ENCODE measurements at places on chromosomes 5 and 9.
A peak's percentile ranks its signal among the peaks of the same experiment; 100 is the strongest.

- DNase-seq = no peak
These were observed 15.6 kb upstream of the GNA14 start for GRCh38 chr9:77663754-77664153.

- no peak for DNase-seq
These were observed 4.7 kb downstream of the PDLIM4 start for GRCh38 chr5:132261881-132262845.

DNA sequence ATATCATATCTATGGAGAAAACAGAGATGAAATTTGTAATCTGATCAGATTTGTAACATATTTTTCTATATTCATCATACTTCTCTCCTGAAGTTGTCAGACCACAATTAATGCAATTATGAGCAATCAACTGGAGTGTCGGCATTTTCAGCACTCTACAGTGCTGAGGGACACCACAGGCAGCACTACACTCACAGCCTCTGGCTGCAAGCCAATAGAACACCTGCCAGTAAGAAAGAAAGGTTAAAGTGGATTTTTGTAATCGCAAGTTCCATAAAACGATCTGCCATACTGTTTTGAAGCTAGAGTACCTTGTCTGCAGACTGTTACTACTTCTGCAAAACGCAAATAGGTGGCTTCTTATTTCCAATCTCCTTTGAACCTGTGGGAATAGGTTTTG is 147.6 kb downstream of the ADAMTS6 start:
- DNase-seq = no peak

- no peak for DNase-seq
These were observed 105.7 kb upstream of the ALDH1B1 start for GRCh38 chr9:38286766-38287165.

DNA sequence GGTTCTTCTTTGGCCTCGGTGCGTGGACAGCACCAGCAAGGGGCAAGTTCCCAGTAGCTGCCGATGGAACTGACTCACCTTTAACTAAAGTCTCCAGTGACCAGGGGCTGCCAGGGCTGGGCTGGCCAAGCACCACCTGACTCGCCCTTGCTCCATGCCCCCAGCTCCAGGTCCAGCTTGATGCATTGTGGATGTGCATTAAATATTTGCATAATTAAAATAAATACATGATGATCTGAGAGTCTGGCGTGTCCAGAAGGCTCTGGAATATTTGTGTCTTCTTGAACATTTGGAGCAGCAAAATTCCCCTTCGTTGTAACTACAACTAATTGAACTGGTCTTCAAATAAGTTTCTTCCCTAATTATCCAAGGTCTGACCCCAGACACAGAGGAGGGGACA is 9.5 kb upstream of the PRDM12 start:
- no peak for DNase-seq

DNA sequence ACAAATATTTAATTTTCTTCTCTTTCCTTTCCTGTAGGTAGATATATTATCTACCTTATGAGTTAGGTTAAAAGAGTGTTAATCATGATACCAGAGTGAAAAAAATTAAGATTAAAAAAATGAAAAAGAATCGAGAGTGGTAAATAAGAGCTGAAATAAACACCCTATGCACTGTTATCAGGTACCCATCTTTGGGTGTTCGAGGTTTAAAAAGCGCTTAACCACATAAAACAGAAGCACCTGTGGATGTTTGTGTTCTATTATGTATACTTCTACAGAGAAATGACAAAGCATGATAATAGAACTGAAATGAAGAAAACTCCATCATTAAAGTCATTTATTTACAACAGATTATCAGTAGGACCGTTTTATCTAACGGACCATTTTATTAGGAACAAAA is 25.7 kb upstream of the GCNT4 start:
- DNase-seq = no peak

- DNase-seq = no peak
These were observed at the start of gene HRCT1 for GRCh38 chr9:35905912-35906679. Gene HRCT1, plus strand, starts transcription at chr9:35906202. Its CDS starts 86 bp downstream, at chr9:35906288.

DNA sequence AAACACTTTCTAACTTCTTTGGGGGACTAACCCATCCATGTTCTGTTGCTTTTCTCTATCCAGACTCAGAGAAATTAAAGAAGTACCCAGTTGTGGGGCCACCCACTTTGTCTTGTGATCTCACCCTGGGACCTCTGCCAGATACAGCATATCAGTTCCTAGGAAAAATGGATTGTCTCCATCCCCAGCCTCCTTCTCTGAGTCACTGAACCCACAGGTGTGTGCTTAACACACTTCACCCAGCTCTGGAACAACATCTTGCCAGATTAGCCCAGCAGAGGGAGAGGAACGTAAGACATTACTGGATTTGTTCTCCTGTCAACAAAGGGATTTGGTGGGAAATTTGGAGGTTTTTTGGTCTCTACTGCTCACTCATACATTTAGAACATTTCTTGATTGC is 19.2 kb downstream of the FAM240B start:
- no peak for DNase-seq

- DNase-seq = no peak
These were observed 51.9 kb upstream of the ANKRD33B start for GRCh38 chr5:10511741-10512640.

GRCh38 chr5:73357576-73357975 is 91.0 kb downstream of the FOXD1 start:
- DNase-seq = no peak

GRCh38 chr9:105693435-105694189 is 729 bp upstream of the TMEM38B start:
- no peak for DNase-seq

DNA sequence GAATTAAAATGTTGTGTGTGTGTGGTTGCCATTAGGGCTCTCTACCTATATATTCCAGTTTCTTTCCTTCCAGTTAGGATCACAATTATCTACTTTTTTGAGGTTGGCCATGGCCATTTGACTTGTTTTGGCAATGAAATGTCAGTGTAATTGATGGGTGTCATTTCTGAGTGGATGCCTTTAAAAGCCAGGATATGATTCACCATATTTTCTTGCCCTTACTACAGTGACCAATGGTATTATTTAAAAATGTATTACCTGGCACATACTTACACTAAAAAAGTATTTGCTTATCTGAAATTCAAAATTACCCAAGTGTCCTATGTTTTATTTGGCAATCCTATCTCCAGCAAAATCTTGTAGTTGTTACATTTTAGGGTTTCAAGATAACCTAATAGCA is 258.7 kb upstream of the ACTBL2 start:
- no peak for DNase-seq

DNA sequence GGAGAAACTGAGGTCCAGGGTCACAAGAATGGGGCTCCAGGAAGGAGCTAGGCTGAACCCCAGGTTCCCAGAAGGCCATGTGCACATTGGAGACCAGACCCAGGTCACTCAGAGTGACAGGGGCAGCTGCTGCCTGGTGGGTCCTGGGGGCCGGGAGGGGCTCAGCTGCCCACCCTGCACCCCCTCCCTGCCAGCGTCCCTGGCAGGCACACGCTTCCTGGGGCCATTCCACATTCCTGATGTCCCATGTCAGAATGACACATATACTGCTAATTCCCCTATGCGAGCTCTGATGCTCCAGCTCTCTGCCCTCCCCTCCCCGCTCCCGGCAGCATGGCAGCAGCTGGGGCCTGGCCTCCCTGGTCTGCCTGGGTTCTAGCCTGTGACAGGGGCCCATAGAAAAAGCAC is 14.0 kb downstream of the FGFR4 start:
- no peak for DNase-seq

- peak; percentile 74 for DNase-seq
These were observed at the start of gene RIGI for GRCh38 chr9:32526041-32526706. Gene RIGI, minus strand, starts transcription at chr9:32526196. Its CDS starts 30 bp downstream, at chr9:32526166.

GRCh38 chr5:91170266-91170665 is 212.9 kb downstream of the ARRDC3 start:
- no peak for DNase-seq

GRCh38 chr5:168929656-168930055 is 350.5 kb upstream of the PANK3 start:
- no peak for DNase-seq

- no peak for DNase-seq
These were observed 386.1 kb upstream of the KIF2A start for GRCh38 chr5:61919920-61920319.

GRCh38 chr9:89532478-89532877 is 34.6 kb upstream of the SEMA4D start:
- peak; percentile 51 for DNase-seq

DNA sequence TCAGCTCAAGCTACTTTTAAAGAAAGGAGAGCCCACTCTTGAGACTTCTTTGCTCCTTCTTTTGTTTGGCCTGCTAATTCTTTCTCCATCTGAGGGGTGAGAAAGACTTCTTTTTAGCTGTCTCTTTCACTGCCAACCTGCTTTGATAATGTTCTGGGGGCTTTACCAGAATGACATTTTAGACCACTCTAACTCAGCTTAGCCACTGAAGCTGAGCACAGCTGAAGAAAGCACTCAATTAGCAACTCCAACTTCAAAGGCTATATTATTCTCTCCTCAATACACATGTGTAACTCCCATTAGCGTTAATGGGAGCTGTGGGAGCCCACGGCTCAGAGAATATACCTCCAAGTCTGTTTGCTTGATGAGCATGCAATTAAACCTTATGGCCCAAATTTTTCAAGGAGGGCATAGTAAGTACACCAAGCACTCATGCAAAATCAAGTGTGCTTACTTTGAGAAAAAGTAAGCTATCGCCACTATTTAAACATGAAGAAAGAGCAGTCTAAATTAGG is 815.4 kb upstream of the DMAC1 start:
- no peak for DNase-seq

- DNase-seq = no peak
These were observed 5.0 kb downstream of the PAEP start for GRCh38 chr9:135566552-135566951.

- DNase-seq = no peak
These were observed 10.6 kb downstream of the PTBP3 start for GRCh38 chr9:112322701-112323377.

DNA sequence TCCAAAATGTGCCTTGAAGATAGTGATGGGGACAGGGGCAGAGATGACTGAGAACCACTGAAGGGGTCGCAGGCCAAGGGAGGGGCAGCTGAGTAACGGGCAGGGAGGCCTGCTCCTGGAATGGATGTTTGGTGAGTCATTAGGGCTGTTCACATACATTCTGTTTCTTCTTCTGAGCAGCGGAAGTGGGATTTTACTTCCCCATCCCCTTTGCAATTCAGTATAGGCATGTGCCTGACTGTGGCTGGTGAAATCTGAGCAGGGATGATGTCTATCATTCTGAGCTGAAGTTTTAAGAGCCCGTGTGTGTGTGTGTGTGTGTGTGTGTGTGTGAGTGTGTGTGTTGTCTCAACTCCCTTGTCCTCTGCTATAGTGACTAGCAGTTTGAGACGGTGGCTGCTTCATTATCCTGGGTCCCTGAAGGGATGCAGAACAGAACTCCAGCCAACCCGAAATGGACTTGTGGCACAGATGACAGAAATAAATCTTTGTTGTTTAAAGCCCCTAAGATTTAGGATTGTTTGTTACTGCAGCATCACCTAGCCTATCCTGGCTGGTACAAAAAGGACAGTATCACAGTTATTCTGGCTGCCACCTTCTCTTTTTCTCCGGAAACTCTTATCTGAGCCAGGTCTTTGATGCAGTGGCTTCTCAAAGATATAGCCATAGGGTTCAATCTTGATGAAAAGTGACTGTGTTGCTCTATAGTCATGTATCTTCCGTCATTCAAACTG is 29.2 kb upstream of the TGFBI start:
- DNase-seq = no peak

DNA sequence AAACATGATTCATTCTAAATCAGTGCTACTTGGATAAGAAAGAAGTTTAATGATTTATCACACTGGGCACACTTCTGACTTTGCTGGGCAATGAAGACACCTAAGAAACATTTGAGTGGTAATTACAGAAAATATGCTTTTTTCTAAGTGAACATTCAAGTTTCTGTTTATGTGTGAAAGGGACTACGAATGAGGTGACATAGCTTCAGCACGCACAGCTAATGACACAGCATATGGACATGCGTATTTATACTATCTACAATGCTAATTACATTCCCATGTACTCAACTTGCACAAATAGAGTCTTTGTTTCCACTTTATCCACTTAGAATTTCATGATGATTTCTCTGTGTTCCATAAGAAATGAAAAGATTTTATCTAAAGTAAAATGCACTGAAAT is 40.6 kb downstream of the FREM1 start:
- no peak for DNase-seq

GRCh38 chr9:4829969-4830368 is 37.2 kb downstream of the RCL1 start:
- no peak for DNase-seq

GRCh38 chr5:43437062-43437660 is 25.0 kb upstream of the CCL28 start:
- no peak for DNase-seq

DNA sequence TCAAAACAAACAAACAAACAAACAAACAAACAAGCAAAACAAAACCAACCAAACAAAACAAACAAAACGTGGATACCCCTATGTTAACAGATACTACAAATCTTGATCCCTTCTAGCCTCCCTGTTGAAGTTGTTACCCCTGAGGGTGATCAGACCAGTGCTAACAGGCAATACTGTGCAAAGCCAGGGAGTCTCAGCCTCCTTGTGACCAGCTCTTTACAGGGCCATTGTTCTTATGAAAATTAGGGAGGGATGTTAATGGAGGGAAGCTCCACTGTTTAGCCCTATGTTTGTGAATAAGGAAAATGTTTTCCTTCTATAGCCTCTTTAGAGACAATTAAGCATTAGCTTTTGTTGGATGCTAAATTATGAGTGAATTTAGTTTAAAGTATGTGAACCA is 1072.1 kb upstream of the WWC1 start:
- no peak for DNase-seq
